RCC 7860 (cell line): ENCODE measurements at places on chromosomes 5 and 9.

DNA sequence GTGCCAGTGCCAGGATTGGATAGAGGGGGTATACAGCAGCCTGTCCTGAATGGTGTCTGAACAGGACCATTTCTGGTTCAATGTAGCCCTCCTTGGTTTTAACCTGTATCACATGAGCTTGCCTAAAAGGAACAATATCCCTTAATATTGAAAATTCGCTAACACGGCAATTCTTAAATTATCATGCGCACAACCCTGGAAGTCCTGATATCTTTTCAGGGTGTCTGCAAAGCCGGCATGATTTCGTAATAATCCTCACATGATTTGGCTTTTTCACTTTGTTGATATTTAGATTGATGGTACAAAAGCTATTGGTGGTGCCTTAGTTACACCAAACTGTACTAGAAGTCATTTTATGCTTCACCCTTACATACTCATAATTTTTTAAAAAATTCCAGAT lies 53.2 kb downstream of the PCSK1 start:
- DNase-seq: no peak

GRCh38 chr5:162858770-162859169 lies 578.6 kb upstream of the CCNG1 start:
- no peak for DNase-seq

DNA sequence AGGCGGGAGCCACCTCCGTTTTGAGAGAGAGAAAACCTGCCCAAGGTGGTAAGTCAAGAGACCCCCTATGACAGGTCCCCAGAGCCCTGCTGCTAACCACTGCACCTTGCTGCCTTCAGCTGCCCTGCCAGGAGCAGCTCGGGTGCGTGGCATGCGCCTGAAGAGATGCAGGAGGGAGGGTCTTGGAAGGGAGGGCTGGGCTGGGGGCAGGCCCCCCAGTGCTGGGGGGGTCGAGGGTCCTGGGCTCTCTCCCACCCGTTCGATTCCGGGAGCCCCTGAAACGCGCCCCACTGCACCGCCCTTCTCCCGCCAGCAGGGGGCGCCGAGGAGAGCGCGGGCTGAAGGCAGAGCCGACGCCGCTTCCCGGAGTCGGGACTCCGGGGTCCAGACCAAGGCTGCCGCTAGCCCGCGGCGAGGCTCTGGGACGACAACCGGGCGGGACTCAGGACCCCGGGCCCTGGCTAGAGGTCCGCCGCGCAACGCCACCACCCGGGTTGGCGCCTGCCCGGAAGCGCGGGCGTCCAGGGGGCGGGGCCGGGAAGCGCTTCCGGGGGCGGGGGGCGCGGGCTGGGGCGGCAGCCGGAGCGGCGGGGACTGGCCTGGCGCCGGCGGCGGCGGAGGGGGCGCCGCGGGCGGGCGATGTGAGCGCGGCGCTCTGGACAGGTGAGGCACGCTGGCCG lies at the start of gene ZBTB34:
Gene ZBTB34, plus strand, starts transcription at position 563 of the 680 bp plus-strand sequence. CDS start 18,761 bp downstream, outside the sequence.
- peak; percentile 25 for DNase-seq

DNA sequence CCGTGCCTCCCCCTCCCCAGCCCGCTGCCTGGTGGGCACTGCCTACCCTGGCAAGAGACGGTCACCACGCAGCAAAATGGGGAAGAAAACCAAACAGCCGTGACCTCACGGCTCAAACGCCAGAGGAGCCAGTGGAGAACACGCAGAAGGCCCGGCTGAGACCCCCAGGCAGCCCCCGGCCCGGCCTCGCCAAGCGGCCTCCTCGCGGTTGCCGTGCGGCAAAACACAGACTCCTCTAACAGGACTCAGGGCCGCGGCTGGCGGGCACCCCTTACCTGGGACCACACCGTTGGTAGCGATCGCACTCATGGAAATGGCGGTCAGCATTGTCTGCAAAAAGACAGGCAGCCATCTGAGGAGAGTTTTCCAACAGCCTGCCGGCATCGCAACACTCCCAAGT lies 23.8 kb downstream of the SLC12A7 start:
- DNase-seq: no peak

- no peak for DNase-seq
Observed at GRCh38 chr9:136329211-136329627, 1.9 kb downstream of the GPSM1 start.

DNA sequence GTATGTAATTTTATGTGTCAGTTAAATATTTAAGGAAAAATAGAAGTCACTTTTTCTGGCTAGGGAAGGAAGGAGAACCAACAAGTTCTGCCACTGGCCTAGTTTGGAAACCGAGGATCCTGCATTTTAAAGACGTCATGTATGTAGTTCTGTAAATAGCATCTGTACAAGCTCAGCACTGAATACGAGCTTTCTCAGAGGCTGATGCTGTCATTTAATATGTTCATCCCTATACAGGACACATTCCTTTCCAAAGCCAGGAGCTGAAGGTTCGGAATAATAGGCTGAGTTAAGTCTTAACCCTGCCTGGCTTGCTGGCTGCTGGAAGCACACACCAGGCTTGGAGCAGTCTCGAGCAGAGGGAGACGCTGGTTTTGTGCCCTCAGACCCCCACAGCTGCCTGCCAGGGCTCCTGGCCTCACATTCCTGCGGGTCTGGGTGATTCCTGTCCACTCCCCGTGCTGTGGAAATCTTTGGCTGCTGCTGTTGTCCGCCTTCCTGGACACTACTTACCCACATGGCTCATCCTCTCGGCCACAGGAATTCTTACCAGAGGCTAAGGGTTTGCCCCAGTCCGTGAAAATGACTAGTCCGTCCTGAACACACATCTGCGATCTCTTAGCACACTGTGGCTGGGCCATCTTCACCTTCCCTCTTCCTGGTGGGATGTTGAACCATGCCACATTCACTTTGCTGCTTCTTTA lies 36.6 kb downstream of the SLC46A2 start:
- no peak for DNase-seq

DNA sequence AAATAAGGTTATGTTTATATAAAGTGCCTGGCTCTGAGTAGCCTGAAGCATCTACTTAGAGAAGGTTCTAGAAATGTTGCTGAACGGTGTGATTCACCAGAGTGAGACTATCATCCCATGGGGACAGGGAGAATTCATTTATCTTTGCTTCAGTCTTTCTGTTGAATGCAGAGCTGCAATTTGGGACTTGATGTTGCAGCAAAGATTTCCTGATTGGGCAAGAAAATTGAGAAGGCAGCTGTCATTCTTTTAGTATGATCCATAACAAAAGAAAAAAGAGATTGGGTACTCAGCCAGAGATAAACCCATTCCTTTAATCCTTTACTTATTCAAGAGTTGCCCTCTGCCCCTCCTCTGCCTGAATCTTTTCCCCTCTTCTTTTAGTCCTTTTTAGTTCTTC lies 456.3 kb upstream of the WWC1 start:
- no peak for DNase-seq

DNA sequence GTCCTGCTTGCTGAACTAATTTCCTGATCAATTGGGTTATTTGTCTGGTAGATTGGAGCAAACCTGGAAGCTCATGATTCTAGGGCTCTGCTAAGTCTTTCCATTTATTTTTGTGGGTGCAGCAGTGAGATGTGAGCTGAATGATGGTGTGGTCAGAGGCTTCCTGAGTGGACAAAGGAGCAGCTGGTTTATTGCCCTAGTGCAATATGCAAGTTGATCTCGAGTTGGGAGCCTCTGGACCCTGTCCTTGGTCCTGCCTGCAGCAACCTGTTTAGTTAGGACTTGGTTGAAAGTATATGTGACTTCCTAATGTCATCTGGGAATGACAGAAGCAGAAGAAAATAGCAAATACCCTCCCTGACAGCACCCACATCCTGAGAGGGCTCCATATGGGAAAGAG lies 4.2 kb upstream of the UNC5A start:
- DNase-seq: no peak

DNA sequence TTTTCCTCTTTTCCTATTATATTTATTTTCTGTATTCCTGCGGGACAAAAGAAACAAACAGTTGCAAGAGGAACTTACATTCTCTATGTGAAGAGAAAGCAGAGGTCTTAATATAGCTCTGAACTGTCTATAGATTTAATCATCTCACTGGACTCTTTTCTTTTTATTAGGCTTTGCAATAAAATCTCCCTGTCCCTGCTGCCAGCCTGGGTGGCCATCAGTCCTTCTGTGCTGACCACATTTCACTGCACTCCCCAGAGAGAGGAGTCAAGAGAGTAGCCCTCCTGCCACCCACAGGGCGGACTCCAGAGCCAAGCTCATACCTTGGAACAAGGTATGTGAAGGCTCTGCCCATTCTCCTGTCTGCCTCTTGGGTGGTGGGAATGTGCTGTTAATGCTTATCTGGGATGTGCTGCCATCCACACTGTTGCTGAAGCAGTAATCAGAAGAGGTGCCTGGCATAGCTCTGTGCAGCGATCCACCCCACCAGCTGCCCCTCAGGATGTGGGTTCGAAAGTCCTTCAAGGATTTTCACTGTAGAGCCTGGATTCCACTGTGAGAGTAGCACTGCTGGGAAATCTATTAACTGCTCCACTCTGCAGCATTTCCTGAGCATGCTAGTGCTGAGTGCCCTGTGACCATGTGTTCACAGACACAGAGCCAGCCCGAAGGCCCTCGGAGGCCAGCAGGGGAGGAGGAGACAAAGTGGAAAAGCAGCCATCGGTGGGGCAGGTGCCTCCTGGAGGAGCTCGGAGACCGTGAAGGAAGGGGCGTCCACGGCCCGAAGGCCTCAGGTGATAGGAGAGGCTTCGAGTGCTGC lies 334.6 kb downstream of the MED10 start:
- no peak for DNase-seq

GRCh38 chr5:62256161-62257019 lies 49.6 kb upstream of the KIF2A start:
- DNase-seq: no peak

GRCh38 chr5:137831526-137831925 lies 36.1 kb upstream of the MYOT start:
- no peak for DNase-seq

DNA sequence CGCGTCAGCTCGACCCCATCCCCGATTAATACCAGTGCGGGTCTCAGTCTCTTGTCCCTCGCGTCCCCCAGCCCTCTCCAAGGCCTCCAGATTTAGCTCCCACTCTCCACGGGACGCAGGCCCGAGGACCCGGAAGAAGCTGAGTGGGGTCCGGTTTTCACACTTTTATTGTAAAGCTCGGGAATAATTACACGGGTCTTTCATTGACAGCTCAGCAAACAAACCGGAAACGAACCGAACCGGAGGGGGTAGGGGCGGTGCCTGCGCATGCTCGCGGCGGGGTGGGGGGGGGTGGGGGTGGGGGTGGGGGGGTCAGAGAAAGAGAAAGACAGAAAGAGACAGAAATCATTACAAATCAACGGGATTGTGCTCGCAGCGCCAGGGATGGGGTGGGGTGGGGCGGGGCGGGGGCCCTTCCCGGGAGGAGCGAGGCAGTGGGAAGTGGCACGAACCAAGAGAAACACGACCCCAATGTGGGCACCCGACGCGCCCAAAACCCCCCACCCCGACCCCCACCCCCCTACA lies 27.9 kb downstream of the PCDH1 start:
- DNase-seq: no peak

- no peak for DNase-seq
Observed at GRCh38 chr9:87803166-87803565, 77.2 kb downstream of the CTSL start.

- DNase-seq: no peak
Observed at GRCh38 chr5:141808857-141809256, 69.4 kb downstream of the PCDH1 start.

DNA sequence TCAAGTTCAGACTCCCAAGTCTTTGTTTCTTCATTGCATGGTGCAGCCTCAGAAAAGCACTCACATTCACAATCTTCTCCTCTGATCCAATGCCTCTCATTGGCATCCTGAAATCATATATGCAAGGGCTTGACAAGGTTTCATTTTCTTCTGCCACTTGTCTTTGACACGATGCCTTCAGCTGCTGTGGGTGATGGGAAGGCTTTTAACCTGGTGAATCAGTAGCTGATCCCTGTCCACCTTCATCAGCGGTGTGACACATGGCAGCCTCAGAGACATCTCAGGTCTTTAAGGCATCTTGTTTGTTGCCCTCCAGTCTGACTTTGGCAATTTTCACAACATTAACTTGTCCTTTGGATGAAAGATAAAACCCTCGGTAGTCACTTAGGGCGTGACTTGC lies 147.2 kb downstream of the PRELID2 start:
- DNase-seq: no peak

GRCh38 chr9:121550569-121551512 lies 51.2 kb upstream of the GGTA1 start:
- peak; percentile 35 for DNase-seq

- DNase-seq: peak; percentile 25
Observed at GRCh38 chr9:111661150-111661801, at the start of gene GNG10. Gene GNG10 (plus strand): TSS chr9:111661605. CDS start chr9:111661635, 30 bp downstream.

DNA sequence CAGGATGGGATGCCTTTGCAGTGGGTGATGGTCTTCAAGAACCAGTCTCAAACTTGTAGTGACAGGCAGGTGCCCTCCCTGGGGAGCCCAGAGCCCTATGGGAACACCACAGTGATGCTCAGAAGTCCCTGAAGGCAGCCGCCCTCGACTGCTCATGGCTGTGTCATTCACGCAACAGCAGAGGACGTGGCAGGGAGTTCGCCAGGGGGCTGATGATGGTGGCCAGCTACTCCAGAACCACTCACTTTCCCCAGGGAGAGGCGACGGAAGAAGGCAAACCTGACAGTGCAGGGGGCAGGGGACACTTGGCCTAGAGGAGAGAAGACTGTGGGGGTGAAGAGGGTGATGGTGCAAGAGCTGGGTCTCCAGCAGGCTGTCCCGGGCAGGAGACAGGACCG lies 4.0 kb downstream of the IL13 start:
- no peak for DNase-seq

- no peak for DNase-seq
Observed at GRCh38 chr5:157063776-157064430, 5.0 kb upstream of the HAVCR1 start.

DNA sequence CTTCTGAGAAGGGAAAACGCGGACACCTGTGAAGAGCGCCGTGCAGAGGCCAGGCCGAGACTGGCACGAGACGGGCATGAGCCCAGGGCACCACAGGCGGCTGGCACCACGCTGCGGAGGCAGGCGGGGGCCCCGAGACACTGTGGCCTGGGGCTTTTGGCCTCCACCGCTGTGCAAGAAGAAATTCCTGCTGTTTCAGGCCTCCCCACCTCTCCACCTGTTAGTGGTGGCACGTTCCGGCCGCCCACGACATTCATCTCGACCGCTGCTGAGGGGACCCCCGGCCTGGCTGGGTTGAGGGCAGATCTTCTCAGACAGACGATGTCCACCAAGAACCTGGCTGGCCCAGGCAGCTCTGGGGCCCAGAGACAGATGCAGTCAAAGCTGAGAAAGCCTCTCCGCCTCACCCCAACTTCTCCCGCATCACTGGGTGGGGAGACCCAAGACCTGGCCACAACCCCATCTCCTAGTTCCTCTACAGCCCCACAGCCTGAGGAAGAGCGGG lies 11.5 kb downstream of the NACC2 start:
- no peak for DNase-seq

DNA sequence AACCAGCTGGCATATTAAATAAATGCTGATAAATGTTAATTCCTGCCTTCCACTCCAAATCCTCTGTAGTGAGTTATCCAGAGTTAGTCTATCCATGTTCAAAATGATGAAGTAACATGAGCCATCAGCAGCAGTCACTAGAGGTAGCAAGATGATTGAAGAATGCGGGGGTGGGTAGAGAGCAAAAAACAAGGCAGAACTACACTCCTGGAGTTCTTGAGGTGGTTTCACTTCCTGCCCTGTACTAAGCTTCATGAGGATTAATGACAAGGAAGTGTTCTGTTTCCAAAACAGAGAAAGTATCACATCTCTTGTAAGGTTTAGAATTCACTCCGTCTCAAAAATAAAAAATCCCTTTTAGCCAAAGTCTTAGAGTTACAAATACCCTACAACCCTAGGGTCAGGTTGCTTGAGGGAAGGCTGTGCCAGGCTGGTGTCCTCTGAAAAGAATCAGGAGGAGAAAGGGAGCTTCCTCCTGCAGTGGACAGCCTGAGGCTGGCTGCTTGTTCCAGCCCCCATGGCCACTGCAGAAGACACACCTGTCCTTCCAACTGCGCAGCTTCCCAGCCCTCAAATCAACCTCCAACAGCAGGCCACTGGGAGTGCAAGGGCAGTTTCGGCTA lies 180.2 kb downstream of the DENND1A start:
- DNase-seq: no peak
